NCI-H1048 (cell line): ENCODE measurements at places on chromosomes 1 and 21.
A peak's percentile ranks its signal among the peaks of the same experiment; 100 is the strongest.

DNA sequence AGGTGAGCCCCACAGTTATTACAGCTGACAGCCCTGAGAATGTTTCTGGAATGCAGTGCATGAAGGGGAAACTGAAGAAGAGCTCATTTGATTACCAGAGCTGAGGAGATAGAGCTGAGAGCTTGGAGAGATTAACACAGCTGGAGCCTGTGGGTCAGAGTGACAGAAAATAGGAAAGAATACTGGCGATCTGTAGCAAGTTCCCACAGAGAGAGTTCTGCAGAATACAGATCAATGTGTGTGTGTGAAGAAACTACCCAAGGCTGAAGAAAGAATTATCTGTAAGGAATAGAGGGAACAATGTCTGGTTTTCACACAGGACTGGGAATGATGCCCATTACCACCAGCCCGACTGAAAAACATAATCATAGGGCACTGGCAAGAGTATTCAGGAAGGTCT is 103.6 kb upstream of the SNX7 start:
- no peak for DNase-seq

DNA sequence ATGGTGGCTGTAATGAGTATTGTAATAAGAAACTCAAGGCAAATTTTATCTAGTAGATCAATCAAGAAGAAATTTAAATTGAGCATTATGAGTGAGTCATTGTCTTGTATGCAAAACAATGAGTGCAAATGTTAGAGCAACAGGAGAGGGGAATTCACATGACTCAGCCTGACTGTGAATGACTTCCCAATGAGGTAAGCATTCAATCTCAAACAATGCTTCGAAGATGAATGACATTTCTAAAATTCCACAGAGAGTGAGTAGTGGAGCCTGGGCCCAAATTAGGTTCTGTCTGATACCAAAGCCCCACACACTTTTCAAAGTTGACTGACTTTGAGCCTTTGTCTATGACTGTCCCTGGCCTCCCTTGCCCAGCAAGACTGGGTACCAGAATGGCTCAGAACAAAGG is 738.0 kb downstream of the PTPRU start:
- DNase-seq, result no peak

DNA sequence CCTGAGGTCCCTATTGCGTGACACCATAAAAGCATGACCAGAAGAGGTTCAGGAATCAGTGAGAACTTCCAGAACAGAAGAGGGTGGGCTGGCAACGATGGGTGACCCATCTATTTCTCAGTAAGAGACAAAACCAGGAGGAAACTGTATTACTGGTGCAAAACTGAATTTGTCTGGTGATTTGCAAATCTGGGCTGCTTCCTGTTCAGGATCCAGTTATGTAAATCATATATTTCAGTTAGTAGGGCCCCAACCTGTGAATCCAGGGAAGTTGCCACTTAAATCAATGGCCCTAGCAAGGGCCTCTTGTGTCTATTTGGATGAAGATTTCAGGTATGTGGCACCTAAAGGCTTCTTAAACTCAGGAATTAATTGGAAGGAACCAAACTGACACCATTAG is 23.1 kb upstream of the SMAP2 start:
- DNase-seq, result no peak

DNA sequence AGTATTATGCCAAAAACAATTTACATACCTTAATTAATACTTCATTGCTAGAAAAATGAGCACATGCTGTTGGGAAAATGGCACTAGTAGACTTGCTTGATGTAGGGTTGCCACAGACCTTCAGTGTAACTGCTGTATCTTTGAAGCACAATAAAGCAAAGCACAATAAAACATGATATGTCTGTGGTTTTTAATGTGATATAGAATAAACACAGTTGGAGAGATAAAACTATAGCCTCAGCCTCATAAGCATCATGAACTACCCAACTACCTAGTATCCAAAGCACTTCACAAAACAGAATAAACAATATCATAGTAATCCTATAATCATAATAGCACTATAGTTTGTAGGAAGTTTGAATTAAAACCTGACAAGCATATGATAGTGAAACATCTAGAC is 143.5 kb downstream of the SYT14 start:
- no peak for DNase-seq

GRCh38 chr1:156964441-156964840 is 44.0 kb downstream of the LRRC71 start:
- DNase-seq, result no peak

DNA sequence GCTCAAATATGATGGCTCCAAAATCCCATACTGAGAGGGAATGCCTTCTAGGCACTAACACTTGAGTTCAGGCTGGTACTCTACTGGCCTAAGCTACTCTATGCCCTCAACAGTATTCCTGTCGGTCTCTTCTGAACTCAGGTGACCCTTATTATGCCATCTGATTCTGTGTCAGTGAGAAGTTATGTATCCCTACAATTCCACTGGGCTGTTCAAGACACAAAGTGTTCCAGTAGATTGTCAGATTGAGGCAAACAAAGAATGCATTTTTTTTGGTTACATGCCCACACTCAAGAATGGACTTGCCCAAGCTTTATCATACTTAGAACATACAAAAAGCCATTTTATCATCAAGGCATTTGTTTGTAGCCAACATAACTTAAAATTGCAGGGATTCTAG is 553.8 kb upstream of the PRMT6 start:
- no peak for DNase-seq

DNA sequence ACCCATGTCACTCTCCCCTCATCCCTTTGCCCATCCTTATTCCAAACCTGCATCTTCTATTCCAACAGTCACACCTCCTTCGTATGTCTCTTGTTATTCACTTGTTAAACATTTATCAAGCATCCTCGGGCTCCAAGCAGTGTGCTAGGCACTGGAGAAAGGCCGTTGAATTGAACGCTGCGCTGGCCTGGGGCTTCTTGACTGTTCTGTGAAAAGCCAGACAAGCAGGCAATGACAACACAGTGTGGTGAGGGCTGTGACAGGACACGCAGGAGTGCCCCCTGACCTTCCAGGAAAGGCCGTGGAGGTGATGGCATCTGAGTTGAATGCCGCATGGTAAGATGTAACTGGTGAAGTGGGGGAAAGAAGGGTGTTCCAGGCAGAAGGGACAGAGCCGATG is 19.2 kb downstream of the ETV3 start:
- DNase-seq, result no peak

DNA sequence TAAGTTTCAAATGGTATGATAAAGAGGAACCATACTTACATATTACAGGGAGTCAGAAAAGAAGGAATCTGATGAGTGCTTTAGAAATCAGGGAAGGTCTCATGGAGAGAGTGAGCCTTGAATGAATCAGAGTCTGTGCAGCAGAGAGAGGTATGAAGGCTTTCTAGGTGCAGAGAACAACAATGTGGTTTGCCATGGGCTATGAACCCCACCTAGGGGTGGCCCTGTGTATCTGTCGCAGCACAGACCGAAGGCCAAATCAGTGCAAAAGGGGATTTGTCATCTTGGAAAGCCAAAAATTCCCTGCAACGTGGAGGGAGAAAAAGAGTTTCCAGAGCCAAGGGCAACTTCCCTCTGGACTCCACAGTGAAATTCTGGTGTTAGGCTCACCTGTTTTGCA is 3.5 kb downstream of the PAPPA2 start:
- no peak for DNase-seq

DNA sequence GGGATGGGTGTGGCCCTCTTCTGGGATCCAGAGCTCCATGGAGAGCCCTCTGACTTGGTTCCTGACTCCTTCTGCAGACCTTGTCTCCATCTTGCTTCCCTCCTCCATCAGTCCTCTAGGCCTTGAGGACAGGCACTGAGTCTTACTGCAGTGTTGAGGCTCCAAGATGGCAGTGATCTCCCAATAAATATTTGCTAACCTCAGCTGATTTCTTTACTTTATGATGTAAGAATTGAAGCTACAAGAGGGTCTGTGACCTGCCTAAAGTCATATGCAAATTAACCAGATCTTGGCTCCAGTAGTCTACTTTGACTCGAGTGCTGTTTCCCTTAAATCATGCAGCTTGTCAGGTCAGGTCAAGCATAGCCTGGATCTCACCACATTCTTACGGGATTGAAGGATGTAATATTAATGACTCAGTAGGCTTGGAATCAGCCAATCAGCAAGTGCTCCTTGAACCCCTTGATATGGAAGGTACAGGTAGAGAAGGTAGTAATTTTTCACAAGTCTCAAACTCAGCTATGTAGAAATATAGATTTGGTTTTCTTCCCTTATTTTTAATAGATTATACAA is 93.0 kb downstream of the CLIC6 start:
- no peak for DNase-seq

GRCh38 chr1:43460988-43461693 is 7.4 kb upstream of the HYI start:
- DNase-seq, result no peak

DNA sequence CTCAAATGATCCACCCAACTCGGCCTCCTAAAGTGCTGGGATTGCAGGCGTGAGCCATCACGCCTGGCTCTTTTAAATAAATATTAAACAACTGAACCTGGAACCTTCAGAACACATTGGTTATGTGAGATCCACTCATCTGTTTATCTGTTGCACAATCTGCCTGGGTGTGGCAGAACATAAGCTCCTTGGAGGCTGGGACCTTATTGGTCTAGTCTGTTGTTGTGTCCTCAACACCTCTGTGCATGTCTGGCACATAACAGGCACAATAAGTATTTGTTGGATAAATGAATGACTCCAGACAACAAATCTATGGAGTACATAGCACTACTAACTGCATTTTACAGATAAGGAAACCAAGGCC is 4.1 kb upstream of the NBL1 start:
- DNase-seq, result no peak

DNA sequence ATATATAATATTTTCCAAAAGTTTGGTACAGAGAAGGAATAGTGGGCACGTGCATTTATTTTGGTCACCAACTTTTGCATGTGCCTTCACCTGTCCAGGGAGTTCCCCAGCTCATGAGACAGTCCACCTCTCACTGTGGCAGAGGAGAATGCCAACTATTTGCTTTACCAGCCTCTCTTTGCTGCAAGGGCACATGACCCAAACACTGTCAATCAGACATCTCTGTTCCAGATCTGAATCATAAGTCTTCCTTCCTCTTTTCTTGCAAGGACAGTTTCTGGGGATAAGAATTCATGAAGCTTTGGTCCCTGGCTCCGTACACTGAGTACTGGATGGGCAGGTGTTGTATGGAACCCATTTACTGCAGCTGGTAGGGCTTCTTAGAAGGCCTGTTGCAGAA is 38.6 kb downstream of the C1orf87 start:
- DNase-seq, result no peak

- peak; percentile 52 for DNase-seq
These were observed 99.4 kb downstream of the KCNJ15 start for GRCh38 chr21:38355992-38356781.

GRCh38 chr1:235866205-235866912 is at the start of gene LYST:
Gene LYST (minus strand): TSS chr1:235866906. CDS start chr1:235830417, 36,489 bp downstream.
- DNase-seq, result no peak

DNA sequence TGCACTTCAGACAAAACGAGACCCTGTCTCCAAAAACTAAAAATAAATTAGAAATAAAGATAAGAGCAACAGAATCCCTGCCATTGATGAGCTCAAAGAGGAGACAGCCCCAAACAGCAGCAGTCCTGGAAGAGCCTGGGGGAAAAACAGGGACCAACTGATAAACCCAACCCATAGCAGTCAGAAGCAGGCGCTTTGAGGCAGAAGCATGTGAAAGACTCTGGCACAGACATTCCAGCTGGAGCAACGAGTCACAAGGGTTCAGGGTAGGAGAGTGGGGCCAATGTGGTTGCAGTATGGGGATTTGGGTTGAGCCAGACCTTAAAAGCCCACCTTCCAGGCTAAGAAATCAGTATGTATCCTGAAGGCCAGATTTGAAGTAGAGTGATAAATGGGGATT is 78.5 kb downstream of the MPZL1 start:
- DNase-seq, result no peak

- no peak for DNase-seq
These were observed 22.6 kb downstream of the BTG2 start for GRCh38 chr1:203327684-203328457.
